Activated T-cell treated with anti-CD3 and anti-CD28 coated beads, Interleukin-2, amount 50 U/mL, for 24 hours (primary cell): ENCODE measurements at places on chromosomes 1 and 21.

DNA sequence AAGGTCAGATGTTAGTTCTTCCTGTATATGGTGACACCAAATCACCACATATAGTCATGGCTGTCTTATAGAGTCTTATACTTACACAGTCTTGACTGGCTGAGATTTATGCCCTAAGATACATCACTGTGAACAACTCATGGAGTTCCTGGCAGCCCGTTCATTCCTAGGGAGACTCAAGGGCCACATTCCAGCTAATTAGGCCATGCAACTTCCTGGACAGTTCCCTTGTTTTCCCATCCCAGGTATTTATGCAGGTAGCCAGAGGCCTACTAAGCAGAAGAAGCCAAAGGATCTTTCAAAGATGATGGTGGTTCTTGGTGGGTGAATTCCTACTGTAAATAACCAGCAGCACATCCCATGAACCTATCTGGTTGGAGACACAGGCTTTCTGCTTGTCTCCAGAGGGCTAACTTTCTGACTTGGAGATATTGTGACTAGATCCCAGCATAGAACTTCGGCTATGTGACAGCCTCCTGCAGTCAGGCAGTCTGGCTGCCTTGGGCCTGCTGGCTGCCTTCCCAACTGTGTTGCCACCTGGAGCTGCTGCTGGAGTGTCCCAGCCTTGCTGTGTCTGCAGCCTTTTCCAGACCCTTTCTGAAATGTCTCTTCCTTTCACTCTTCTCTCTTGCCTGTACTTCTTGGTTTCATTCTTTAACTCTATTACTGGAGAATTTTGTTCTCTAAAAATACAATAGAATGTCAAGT, 283.8 kb downstream of the CACNA1E start:
- DNase-seq = no peak

- no peak for DNase-seq
These were observed 5.9 kb downstream of the UCK2 start for GRCh38 chr1:165833358-165833757.

GRCh38 chr1:154856049-154856448, 14.0 kb downstream of the KCNN3 start:
- no peak for DNase-seq

- DNase-seq = no peak
These were observed 26.4 kb upstream of the FOXE3 start for GRCh38 chr1:47389731-47390130.

- no peak for DNase-seq
These were observed 134.8 kb downstream of the BACH1 start for GRCh38 chr21:29433366-29434059.

- no peak for DNase-seq
These were observed 97.1 kb upstream of the ESRRG start for GRCh38 chr1:216820345-216820744.

DNA sequence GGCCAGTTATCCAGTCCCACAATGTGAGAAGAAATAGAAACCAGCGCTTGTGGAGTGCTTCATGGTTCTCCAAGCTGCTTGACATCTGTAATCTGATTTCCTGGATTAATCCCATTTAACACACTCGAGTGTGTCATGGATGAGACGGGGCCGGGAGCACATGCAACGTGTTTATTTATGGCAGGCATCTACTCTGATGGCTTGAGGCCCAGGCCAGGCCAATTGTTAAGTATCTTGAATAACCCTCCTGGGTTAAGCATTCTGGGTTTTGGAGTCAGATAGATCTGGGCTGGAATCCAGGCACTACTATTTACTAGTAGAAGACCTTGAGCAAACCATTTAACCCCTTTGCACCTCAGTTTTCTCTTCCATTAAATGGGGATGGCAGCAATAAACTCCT, 37.5 kb upstream of the LAPTM5 start:
- DNase-seq = no peak

GRCh38 chr1:233442026-233442780, 114.7 kb downstream of the MAP3K21 start:
- no peak for DNase-seq

- no peak for DNase-seq
These were observed 105.2 kb downstream of the EDEM3 start for GRCh38 chr1:184649451-184649888.

DNA sequence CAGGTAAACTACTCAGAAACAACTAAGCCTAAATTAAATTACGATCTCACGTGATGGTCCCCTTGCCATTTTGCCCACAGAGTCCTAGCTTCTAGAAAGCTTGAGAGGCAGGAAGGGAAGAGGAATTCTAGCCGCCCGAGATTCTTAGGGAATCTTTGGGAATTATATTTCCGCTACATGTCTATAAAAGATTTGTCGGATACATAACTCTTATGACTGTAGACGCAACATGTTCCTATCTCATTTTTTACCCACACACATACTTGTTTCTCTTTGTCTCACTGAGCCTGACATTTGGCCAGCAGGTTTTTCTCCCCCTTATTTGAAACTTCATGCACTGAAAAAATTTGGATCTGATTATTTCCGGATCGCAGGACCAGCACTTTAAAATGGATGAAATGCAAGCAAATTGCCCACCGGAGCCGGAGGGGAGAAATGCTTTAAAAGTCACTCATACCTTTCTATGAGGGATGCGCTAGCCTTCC, 5.5 kb downstream of the GLIS1 start:
- DNase-seq = no peak

- no peak for DNase-seq
These were observed 295.8 kb downstream of the LTN1 start for GRCh38 chr21:28696844-28697410.

DNA sequence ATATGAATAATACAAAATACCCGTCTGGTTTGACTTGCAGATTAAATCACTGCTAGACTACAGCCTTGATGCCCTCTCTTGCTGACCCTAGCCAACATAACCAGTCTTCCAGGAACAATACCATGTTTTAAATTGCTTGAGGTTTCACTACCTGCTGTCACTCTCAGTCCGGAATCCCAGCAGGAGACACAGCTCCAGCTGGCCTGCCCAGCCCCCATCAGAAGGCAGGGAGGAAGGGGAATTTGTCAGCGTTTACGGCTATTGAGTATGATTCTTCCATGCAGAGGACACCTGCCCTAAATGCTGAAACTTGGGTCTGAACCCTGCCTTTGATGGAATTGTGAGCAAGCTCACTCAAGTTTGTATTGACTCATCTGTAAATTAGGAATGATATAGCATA, 33.0 kb downstream of the ZNF496 start:
- DNase-seq = no peak

DNA sequence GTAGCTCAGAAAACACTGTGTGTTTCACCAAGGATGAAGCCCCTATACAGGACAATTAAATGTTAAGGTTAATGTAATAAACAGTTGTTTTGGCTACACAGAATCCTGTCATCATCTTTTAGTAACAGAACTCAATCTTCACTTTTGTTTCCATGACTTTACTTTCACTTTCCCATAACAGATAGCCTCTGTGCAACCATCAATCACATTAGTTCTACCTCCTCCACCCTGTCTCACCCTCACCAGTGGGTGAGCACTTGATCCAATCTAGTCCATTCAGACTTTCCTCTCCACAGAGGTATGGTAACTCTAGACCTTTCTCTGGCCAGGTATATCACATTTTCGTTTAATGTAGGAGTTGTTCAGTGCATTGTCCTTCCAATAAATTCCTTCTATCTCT, 1018.5 kb downstream of the ADGRL2 start:
- no peak for DNase-seq

DNA sequence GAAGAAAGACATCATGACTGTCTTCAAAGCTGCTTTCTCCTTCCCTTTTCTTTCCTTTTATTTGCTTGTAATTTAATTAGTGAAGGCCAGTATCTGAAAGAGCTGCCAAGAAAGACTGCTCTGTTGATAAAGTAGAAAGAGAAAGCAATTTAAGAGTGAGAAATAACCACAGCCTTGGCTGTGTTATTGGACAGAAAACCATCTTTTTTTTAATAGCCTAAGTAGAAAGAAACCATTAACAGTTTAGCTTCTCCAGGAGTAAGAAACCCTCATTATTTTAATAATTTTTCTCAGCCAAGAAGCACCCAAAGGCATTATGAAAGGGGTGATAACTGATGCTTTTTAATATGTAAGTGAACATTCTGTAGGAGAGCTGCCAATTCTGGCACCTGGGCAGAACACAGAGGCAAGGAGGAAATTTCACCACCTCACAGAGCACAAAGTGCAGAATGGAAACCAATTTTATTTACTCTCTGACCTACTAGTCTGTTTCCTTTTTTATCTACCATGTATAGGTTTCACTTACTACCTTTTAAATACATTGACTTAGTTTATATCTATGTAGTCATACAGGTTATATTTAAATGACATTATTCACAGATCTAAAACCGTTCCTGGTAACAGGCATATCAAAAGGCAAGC, 703.2 kb downstream of the MRPL39 start:
- no peak for DNase-seq

- DNase-seq = no peak
These were observed 29.6 kb upstream of the SFPQ start for GRCh38 chr1:35222322-35223083.

DNA sequence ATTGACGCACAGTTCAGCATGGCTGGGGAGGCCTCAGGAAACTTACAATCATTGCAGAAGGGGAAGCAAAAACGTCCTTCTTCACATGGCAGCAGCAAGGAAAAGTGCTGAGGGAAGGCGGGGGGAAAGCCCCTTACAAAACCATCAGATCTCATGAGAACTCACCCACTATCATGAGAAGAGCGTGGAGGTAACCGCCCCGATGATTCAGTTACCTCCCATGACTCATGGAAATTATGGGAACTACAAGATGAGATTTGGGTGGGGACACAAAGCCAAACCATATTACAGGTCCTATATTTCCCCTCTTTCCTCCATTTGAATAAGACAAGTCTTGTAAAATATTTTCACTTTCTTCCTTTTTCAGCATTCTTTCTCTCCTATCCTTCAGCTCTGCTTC, 7.7 kb upstream of the TTLL7 start:
- DNase-seq = no peak

- DNase-seq = no peak
These were observed 49.9 kb upstream of the KCNH1 start for GRCh38 chr1:211183747-211184313.

DNA sequence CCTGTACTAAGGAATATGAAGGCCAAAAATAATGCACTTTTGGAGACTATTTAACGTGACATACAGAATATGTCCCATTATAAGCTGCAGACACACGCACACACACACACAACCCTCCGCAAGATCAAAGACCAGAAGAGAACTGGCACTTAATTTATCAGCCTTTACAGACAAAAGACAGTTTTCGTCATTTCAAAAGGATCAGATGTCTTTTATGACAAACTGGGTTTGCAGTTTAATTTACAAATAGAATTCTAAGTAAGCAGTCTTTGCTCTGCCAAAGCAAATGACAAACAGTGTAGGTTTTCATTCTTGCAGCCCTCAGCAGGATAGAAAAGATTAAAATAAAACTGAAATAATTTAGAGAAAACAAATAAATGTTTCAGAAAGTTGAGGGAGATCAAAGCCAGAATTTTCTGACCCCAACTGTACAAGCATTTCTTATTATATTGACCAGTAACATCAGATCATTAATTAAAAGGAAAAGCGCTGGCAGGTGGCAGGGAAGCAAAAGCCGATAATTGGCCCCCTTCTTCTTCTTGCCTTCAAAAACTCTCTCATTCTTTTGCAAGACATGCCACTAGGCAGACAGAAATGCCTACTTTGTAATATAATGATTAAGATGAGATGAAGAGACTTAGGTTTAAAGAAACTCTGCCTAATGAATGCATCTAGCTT, 169.0 kb downstream of the DENND1B start:
- DNase-seq = no peak

- no peak for DNase-seq
These were observed 33.9 kb downstream of the SPSB1 start for GRCh38 chr1:9326596-9326995.

DNA sequence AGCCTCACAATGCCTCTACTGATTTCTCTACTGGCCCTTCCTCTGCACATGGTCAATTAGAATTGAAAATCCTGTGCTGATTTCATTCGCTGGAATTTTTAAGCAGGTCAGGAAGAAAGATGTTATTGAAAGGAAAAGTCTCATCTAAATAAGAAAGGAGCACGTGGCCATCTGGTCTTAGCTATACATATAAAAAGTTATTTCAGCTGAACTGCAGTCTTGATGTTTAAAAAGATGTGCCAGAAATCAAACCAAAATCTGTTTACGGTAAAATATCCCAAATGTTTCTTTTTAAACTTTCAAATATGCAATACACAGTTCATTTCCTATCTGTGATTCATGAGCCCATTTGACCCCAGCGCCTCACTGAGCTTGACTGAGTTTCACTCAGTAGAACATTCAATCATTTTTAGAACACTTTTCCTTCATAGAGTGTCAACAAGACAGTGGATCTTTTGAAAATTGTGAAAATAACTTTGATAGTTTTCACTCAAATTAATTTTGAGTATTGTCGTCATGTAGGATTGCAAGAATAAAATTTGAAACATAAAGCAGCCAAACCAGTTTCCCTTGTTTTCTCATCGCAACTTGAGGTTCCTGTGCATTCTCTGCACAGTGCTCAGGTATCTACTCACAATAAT, 293.6 kb downstream of the PTPRC start:
- no peak for DNase-seq

- no peak for DNase-seq
These were observed 53.3 kb upstream of the ERO1B start for GRCh38 chr1:236334893-236335545.

DNA sequence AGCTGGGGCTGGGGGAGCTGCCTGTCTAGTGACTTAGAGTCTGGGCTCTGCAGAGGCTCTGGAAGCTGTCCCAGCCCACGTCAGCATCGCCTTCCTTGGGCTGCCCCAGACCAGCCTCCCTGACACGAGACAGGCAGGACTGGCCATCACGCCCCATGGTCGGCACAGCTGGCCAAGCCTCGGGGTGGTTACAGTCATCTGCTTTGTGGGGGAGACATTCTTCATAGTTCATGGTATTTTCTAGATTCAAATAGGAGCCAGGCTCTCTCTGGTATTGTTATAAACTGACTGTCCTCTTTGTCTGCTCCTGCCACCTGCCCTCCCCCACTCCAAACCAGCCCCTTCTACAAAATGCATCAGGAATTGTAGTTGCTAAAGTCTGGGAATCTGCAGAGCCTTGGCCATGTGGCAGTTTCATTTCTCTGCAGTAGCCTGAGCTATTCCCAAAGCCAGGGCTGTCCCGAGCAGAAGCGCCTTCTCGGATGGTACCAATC, 29.4 kb downstream of the OLFML2B start:
- no peak for DNase-seq
